ENCODE measurements at places on chromosomes 3 and 15.

DNA sequence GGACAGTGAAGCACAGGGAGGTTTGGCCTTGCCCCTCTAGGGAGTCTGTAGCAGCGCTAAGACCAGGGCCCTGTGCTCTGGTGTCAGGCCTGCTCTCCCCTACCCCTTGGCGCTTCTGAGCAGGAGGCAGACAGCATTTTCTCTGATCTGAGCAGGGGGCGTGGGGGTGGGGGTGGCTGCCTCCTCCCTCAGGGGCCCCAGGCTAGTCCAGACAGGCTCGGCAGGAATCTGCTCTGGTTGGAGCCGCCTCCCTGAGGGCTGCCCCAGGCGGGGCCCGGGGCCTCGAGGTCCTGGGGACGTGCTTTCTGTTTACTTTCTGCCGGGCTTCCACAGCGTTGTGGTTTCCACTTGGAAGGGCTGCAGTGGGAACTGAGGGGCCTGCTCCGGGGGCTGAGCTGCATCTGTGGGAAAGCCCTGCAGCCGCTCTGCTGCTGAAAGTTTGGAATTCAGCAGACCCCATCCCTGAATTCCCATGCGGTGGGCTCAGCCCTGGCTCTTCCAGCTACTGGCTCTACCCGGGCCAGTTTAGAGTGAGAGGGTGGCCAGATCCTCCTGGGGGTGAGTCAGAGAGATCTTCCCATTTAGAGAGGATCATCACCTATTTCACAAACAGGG is 105.4 kb downstream of the LINGO1 start:
- peak; percentile 78 for DNase-seq

GRCh38 chr3:187750006-187750512 is 4.8 kb upstream of the BCL6 start:
- no peak for DNase-seq

DNA sequence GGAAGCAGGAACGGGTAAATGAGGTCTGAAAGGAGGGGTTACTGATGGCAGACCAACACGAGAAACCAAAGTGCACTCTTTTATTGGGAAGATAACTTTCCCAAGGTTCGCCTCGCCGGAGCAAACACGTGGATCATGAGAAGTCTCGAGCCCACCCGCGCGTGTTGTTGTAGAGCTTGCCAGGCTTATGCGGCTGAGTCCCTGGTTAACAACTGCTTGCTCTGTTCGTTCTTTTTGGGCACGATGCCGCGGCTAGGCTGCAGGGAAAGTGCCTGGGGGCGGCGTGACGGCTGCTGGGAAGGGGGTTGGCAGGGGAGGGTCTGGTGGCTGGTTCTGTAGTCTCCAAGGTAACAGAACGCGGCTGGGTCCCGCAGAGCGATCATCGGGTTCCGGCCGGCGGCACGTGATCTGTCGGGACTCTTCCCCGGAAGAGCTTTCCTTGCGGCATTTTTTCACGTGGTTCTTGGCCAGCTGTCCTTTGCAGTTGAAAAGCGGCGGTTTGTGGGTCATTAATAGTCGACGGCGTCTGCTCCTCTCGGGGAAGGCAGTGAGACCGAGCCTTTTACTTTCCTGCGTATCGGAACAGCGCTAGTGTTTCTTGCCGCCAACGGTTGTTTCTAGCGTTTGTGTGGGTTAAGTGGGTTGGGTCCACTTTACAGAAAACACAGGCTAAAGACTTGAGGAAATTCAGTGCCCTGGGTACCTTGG is 1.5 kb downstream of the MGA start:
- DNase-seq = peak; percentile 72

- DNase-seq = no peak
These were observed 40.2 kb downstream of the ZNF148 start for GRCh38 chr3:125334675-125335560.

GRCh38 chr3:145191543-145191942 is 969.4 kb downstream of the PLOD2 start:
- DNase-seq = no peak

DNA sequence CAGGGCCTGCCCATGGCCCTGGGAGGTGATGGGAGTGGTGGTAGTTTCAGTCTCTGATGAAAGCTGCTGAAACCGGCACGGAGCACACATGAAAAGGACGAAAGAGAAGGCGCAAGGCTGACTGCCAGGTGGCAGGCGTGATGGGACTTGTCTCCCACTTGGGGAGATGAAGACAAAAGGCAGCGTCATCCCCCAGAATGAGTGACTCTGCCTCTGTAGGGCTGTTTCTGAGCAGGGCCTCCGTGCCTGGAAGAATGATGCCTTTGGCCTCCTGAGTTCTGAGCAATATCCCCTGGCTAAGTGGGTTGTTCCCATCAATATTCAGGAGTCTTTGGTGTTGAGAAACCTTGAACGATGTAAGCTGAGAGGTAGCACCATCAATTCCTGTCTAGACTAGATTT is 237.8 kb downstream of the OPA1 start:
- DNase-seq = no peak

DNA sequence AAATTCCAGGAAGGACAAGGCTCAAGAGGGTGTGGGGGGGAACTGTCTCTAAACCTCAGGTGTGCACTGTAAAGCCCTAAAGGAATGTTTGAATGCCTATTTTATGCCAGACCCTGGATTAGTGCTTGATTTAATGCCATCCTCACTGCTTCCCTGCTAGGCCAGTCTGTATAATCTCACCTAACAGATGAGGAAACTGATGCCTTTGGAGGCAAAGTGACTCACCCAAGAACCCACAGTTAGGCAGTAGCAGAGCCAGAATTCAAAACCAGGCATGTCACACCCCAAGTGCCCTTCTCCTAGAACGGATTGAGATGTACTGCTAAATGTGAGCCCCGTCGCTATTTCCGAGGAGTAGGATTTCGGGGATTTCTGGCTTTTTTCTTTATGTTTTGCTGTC is 7.8 kb downstream of the CAMK1 start:
- no peak for DNase-seq

DNA sequence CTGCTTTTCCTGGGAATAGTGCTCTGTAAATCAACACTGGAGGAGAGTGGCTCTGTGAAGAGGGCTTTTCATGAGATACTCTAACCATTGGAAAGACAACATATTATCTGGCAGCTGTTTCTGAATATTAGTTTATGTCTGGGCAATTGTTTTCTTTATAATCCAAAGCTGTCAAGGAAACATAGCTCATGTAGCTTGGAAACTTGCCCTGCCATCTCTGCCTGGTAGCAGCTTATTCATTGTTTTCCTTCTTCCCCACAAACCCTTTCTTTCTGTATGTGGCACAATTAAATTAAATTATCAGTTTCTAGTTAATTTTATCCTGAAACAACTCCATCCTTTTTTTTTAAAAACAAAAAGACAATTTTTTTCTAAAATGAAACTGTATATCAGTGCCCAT is 160.0 kb downstream of the EDEM1 start:
- no peak for DNase-seq

DNA sequence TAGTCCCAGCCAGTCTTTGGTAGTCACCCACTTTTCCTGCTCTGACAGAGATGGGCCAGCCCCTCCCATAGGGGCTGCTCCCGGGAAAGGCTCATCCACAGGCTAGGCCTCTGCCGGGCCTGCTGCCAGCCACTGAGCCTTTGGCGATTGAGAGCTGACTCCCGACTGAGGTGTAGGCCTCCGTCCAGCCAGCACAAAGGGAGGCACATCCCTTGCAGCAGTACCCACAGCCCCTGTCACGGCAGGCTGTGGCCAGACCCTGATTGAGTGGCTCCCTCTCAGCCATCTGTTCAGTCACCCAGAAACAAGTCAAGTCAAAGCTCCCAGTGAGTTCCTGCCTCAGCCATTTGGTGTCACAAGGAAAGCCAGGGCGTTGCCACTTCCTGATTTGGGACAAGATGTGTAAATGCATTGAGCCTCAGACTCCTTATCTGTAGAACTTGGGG is 6.2 kb upstream of the PAK6 start:
- peak; percentile 23 for DNase-seq

- no peak for DNase-seq
These were observed 127.6 kb upstream of the LPP start for GRCh38 chr3:188026191-188026968.

DNA sequence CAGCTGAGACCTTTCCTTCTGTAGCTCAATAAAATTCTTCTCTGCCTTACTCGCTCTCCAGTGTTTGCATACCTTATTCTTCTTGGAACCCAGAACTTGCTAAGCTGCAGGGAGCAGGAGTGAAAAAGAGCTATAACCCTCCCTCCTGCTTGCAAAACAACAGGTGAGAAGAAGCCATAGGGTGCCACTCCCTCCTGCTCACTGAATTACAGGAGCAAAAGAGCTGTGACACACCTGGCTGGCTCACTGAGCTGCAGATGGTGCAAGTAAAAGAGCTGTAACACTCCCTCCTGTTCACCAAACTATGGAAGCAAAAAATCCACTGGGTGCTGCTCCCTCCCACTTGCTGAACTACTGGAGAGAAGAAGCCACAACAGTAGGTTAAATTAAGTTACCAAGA is 44.2 kb upstream of the C2CD4B start:
- no peak for DNase-seq

- no peak for DNase-seq
These were observed 55.6 kb downstream of the PLXNA1 start for GRCh38 chr3:127038466-127038865.
